GOT3 (cell line): ENCODE measurements at places on chromosomes 5 and 9.

GRCh38 chr9:110605565-110605964 is 26.0 kb upstream of the SVEP1 start:
- DNase-seq: no peak

DNA sequence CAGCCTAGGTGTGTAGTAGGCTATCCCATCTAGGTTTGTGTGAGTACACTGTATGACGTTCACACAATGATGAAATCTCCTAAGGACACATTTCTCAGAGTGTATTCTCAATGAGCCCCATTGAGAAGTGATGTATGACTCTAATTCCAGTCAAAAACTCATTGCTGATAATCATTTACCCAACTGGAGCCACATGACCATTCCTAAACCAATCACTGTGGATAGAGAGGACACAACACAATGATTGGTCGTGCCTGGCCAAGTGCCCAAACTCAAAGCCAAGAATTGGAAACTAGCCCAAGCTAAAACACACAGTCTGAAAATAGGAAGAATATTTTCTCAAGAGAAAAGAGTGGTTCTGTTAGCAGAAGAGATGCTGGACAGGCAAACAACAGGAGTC is 191.2 kb downstream of the ZNF462 start:
- no peak for DNase-seq

- no peak for DNase-seq
Observed at GRCh38 chr9:119366909-119367682, 2.1 kb downstream of the BRINP1 start.

GRCh38 chr5:149496166-149496565 is 55.1 kb downstream of the CSNK1A1 start:
- no peak for DNase-seq

- no peak for DNase-seq
Observed at GRCh38 chr5:142141463-142141862, 32.9 kb downstream of the NDFIP1 start.

- no peak for DNase-seq
Observed at GRCh38 chr9:32706725-32707100, 71.2 kb upstream of the TAF1L start.

DNA sequence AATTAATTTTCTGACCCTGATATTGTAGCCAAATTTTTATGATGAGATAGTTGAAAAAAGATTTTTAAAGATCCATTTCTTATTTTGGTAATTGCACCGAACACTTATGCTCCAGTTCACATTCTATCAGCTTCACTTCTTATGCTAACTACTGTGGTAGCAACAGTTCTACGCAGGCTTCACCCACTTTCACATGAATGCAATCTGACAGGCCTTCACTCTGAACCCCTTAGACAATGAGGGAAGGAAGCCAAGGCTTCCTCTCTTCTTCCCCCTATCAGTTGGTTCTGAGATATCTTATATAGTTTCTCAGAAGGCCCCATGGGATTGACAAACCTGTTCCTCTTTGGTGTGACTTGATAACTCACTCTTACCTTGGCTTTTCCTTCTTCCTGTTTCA is 185.8 kb downstream of the CETN3 start:
- no peak for DNase-seq

DNA sequence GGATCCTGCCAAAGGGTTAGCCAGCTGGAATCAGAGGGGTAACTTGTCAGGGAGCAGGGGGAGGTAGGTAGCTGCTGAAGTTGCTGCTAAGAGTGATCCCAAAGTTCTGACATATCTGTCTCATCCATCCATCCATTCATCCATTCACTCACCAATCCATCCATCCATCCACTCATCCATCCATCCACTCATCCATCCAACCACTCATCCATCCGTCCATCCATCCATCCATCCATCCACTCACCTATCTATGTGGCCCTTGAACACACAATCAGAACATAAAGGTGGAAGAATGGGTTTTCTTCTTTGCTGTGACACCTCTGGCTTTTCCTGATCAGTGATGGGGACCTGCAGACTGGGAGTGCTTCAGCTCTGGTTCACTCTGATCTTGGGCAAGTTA is 3.0 kb upstream of the C5orf52 start:
- no peak for DNase-seq

DNA sequence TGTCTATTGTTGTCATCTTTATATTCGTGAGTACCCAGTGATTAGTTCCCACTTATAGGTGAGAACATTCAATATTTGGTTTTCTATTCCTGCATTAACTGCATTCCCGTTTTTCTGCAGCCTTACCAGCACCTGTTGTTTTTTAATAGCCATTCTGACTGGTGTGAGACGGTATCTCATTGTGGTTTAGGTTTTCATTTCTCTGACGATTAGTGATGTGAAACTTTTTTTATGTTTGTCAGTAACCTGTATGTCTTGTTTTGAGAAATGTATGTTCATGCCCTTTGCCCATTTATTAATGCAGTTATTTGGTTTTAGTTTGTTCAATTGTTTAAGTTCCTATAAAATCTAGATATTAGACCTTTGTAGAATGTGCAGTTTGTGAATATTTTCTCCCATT is 546.0 kb upstream of the RORB start:
- DNase-seq: no peak

- DNase-seq: no peak
Observed at GRCh38 chr5:180049185-180049548, 22.4 kb downstream of the RNF130 start.

GRCh38 chr5:34611464-34612415 is 44.4 kb upstream of the RAI14 start:
- no peak for DNase-seq

DNA sequence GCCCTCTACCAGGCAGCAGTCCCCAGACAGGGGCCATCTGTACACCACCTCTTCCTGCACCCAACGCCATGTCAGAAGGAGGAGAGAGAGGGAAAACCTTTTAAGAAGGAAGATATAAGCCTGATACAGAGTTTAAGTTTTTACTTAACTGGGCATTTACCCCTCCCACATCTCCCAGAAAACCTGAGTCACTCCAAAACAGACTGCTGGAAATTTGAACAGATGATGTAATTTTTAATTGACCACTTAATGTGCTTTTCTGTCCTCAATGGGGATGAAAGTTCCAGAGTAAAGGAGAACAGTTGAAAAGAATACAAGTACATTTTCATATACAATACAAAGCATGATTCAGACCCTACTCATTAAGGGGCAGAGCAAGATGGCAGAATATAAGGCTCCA is 63.9 kb downstream of the TTC39B start:
- DNase-seq: no peak

DNA sequence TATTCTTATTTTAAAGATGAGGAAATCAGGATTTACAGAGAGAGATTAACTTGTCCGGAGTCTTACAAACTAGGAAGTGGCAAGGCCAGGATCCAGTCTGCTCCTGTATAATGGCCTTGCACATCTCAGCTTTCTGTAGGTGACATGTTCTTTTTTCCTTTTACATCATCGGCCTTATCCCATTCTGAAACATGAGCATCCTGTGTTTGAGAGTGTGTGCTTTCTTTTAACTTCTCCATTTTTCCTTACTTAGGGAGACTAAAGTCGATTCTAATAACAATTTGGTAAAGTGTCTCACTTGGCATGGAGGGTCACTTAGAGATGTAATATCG is 214.6 kb downstream of the CD180 start:
- DNase-seq: no peak

- no peak for DNase-seq
Observed at GRCh38 chr5:18236386-18236785, 602.1 kb downstream of the TAF11L14 start.

- DNase-seq: no peak
Observed at GRCh38 chr9:136853596-136854112, 1.5 kb downstream of the MAMDC4 start.

GRCh38 chr5:140131967-140132409 is 6.3 kb downstream of the IGIP start:
- DNase-seq: peak; percentile 39

- DNase-seq: no peak
Observed at GRCh38 chr5:138180183-138180782, 1.4 kb downstream of the KIF20A start.

- no peak for DNase-seq
Observed at GRCh38 chr9:97447001-97447400, 35.1 kb downstream of the TDRD7 start.

GRCh38 chr5:31807789-31808540 is 169.0 kb downstream of the PDZD2 start:
- no peak for DNase-seq

DNA sequence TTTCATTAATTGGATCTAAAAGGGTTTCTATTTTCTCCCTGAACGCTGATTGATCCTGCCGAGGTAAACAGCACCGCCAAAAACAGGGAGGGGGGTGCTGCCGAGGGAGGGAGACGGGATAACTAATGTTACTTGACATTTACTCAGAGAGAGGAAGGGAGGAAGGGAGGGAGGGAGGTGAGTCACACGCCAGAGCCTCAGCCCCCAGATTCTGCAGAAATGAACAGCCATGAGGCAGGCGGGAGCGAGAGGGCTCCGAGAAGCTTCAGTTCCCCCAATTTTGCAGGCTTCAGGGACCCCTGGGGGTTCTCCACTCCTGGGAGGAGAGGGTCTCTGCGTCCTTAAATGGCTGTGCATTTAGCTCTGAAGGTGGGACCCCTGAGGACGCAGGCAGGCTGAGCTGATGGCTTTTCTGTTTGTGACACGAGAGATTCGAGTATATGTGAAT is 59.1 kb upstream of the IER5L start:
- no peak for DNase-seq

- DNase-seq: no peak
Observed at GRCh38 chr9:38091310-38092199, 22.5 kb upstream of the SHB start.

DNA sequence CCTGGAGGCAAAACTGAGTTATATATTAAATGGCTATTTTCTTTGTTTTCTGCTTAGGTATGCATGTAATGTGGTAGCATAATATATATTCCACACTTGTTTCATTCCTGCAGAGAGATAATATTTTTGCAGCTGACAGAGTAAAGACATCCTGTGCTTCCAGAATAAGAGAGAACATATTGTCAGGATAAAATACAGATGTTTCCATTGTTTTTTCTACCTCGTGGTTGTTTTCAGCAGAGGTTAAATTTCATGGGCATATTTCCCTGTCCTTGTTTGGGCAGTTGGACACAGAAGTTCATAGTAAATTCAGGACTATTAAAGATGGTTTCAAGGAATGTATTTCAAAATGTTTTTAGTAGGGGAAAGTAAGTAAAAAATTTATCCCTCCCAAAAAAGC is 47.6 kb upstream of the MEGF10 start:
- no peak for DNase-seq

DNA sequence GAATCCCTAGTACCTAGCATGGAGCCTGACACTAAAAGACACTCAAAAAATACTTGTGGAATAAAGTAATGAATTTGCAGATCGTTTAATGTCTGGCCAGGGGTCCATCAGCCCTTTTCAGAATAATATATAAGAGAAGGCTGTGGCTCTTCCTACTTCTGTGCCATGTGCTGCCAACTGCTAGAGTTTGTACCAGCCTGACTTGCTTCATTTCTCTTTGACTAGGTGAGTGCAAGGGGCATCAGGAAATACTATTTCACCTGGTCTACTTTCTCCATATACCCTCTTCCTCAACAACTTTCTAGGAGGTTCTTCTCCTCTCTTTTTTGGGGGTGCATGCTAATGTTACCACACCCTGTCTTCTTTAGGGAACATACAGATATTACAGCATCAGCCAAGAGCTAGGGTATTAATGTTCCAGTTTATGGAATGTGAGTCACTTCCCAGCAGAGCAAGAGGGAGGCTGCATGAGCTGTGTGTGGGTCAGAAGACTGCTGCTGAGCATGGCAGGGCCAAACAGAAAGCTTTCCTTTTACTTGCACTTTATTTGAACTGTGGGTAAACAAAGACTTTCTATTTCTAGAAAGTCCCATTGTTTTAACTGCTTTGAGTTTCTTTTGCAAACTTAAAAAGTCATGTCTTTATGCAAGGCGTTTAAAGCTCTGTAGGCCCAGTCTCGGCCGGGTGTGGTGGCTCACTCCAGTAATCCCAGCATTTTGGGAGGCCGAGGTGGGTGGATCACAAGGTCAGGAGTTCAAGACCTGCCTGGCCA is 158.9 kb downstream of the ADAMTSL1 start:
- no peak for DNase-seq

DNA sequence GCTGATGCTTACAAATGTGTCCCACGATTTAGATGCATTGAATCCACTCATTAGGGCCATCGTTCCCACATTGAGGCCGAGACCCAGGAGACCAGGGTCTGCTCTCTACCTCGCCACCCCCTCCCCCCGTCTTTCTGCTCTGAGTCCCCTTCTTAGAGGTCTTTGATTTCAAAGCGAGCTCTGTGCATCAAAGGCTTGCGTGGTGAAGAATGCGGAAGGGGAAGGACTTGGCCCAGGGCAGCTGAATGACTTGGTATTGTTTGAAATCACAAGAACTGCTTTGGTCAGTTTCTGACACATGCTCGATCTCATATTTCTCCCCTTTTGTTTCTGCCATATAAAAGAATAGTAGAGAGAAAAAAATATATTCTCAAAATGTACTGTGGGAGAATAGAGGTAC is 78.3 kb upstream of the IRX1 start:
- DNase-seq: no peak

DNA sequence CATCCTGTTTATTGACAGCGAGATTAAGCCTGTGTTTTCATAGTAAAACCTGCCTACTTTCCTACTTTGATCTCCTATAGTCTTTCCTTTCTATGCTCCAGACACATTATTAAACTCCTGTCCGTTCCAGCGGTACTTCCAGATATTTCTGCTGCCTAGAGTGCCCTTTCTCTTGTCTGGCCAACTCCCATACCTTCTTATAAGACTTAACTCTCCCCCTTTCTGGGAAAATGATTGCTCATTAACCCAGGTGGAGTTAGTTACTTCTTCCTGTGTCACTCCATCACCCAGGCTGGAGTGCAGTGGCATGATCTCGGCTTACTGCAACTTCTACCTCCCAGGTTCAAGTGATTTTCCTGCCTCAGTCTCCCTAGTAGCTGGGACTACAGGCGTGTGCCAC is 33.1 kb downstream of the KDM4C start:
- no peak for DNase-seq
